Stimulated activated CD4-positive, alpha-beta T cell treated with anti-CD3 and anti-CD28 coated beads, Interleukin-12 subunit alpha, Interleukin-12 subunit beta, amount 100 ng/mL, for 24 hours (primary cell): ENCODE measurements at places on chromosomes 11 and 22.
A peak's percentile ranks its signal among the peaks of the same experiment; 100 is the strongest.

DNA sequence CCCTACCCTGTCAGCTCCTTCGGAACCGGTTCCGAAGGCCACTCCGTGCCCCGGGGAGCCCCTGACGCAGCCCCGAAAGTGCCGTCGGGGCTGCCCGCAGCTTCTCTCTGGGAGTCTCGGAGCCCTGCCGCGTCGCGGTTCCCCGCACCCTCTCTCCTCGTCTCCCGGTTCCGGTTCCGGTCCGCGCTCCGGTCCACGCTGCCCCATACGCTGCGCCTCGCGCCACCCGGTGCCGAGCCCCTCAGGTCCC, 618 bp downstream of the MTA2 start:
- no peak for DNase-seq

DNA sequence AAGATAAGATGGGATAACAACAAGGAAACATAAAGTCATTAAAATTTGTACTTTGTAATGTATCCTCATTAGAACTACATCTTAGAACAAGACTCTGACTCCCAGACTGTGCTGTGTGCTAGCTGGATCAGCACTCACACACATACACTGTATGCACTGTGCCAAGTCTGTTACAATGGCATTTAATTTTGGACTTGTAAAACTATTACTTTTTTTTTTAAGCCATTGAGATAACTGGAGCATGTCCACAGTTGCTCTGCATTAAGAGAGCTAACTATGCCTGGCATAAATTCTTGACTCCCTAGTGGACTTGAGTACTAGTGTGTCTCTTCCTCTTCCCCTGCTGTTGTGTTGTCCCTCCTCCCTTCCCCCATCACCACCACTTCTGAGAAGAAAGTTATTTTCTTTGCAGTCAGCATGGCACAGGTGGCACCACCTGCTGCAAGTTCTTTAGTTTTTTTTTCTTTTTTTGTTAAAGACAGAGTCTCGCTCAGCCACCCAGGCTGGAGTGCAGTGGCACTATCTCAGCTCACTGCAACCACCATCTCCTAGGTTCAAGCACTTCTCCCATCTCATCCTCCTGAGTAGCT, 268.6 kb downstream of the TMEM135 start:
- DNase-seq = no peak

- DNase-seq = no peak
Measured at GRCh38 chr11:111918390-111919256, at the start of gene C11orf52. TSS of gene C11orf52 (plus strand) at chr11:111918913. CDS start at chr11:111918973, 60 bp downstream.

DNA sequence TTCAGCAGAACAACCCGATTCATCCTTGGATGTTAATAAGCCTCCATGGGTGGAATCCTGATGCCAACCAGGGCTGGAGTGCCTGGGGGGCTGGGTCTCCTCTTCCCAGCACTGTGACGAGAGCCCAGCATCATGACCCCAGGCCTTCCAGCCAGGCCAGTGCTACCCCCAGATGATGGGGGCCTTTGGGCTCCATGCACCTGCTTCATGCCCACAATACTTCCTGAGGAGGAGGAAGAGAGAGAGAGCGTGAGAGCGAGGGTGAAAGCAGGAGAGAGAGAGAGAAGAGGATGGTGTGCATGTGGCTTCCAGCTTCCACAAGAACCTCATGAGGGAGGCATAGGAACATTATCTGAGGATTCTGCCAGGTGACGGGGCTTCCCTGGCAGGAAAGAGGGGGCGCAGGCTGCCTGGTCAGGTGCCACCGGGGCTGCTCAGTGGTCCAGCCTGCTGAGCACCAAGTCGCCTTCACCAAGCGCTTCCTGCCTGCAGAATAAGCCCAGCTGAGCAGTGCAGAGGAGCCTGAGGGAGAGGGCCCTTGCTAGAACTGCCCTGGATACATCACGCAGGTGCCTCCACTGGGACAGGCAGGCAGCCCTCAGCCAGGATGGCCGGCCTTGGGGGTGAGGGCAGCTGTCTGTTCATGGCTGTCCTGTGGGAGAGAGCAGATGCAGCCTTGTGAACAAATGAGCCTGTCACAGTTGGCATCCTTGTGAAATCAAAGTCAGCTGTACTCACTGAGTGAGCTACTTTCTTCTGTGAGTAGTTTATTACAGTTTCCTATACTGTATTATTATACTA, 243.3 kb upstream of the B3GAT1 start:
- no peak for DNase-seq

- no peak for DNase-seq
Measured at GRCh38 chr11:46435679-46436078, 44.1 kb upstream of the CHRM4 start.

DNA sequence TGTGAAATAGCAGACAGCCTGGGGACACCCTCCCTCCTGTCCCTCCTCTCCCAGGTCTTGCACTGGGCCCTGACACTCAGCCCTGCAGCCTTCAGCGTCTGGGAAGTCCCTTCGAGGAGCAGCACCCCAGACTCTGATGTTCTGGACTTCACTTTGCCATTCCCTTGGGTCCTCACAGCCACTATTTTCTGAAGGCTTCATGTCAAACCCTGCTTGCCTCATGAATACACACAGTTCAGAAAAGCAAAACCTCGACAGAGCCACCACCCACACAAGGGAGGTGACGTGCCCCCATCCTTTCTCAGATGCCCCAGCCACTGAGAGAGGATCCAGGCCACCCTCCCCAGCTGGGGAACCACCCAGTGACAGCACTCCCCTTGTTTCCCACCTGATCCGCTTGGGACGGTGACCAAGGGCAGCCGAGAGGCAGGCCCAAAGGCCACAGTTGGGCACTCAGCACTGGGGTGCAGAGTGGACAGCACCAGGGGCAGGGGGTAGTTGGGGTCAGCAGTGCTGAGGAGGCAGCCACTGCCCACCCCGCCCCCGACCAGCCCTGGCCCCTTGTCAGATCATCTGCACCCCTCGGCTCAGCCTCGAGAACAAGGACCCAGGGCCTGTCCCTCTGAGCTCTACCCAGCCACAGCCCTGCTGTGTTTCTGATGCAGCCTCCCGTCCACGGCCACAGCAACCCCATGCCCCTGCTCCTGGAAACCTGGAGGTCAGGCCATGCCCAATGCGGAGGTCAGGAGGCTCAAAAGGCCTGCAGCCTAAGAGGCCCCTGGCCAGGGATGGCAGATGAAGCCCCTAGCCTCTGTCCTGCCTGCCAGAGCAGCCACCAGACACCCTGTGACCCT, 3.1 kb upstream of the TNNT3 start:
- DNase-seq = no peak

DNA sequence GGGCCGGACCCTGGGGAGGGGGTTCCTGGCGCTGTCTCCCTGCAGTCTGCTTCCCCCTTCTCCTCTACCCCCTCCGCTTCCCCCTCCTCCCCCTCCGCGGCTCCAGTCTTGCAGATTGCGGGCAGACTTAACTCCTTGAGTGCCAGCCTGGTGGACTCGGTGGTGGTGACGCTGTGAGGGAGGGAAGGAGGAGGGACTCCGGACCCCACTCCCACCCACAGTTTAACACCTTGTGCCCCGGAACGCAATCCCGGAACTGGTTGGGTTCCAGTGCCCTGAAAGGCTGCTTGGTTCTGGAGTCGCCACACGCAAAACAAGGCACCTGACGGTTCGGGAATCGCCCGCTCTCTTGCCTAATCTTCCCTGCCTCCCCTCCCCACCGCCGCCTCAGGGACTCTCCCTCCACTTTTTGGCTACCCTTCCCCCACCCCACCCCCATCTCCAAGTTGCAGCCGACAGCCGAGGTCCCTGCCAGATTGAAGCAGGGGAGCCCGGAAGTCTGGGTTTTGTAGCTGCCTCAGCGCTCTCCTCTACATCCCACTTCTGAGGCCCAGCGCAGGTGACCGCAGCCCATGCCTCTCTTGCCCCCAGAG, 3.9 kb upstream of the BCL9L start:
- DNase-seq = no peak

DNA sequence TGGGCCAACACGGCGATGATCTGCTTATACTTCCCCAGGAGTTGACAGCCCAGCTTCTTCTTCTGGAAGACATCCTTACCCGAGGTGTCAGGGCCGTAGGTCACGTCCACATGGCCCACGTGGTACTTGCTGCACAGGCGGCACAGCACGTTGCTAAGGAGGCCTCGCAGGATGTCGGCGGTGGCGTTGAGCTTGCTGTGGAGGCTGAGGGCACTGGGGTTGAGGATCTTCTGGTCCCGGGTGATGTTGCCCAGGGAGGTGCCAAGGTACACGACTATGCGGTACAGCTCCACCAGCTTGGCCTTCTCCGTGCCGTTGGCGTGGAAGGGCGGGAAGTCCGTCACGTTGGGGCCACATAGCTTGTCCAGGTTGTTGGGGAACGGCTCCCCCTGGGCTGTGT, 2.9 kb downstream of the LIF start:
- DNase-seq = peak; percentile 47

- DNase-seq = no peak
Measured at GRCh38 chr11:88310246-88310645, 27.3 kb downstream of the CTSC start.

DNA sequence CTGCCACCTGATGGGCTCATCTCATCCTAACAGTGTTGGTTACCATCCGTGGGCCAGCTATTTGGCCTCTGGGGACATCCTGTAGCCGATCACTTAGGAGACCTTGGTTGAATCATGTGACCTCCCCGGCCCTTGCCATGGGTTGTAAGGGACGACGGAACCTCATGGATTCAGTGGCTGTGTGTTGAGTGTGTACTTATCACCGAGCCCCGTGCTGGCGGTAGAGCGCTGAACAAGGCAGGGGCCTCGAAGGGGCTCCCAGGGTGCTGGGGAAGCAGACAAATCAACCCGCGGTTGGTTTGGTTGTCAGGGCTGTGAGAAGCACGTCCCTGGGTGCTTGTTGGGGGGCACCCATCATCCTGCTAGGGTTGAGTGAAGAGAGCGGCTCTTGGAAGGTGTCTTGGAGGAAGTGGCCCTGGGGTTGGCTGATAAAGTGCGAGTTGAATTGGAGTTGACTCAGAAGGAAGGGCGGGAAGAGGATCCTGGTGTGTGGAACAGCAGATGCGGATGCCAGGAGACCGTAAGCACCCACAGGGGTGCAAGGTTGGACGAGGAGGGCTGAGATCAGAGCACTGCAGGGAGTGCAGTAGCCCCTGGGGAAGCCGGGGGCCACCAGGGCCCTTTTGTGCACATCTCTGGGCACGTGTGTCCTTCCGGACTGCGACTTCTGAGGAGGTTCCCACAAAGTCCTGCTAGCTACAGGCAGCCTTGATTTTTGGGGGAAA, 53.6 kb downstream of the MPPED1 start:
- no peak for DNase-seq

- no peak for DNase-seq
Measured at GRCh38 chr22:17891481-17892167, 117.4 kb upstream of the BID start.

DNA sequence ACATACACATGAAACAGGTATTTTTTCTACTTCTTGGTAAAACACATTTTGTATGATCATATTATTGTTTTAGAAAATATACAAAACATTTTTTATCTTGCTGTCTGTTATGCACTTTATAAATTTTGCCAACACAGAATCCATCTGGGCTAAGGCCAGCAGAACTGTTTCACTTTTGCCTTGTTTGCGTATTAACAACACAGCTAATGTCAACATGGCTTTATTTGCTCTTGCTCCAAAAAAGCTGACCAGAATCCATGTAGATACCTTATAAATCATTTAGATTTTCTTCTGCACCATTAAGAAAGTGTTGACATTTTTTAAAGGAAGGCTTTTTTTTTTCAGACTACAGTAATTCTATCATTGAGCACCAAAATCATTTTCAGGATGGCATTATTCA, 58.1 kb upstream of the PGR start:
- DNase-seq = no peak

DNA sequence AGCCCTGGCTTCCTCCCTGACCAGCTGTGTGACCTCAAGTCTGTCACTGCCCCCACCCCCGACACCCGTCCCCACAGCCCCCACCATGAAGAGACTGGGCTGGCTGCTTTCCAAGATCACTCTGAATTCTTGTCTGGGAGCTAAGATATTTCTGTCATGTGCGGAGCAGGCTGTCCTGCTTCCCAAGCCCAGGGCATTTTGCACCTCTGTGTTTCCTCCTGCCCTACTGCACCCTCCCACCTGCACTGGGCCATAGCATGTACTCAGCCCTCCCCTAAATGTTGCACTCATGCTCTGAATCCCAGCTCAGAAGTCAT, 30.3 kb upstream of the MYEOV start:
- no peak for DNase-seq

- DNase-seq = no peak
Measured at GRCh38 chr22:36901411-36902142, 11.9 kb upstream of the CSF2RB start.

- no peak for DNase-seq
Measured at GRCh38 chr11:44980533-44981427, 30.1 kb upstream of the TP53I11 start.

GRCh38 chr11:114233755-114234154, 62.4 kb upstream of the NNMT start:
- no peak for DNase-seq

DNA sequence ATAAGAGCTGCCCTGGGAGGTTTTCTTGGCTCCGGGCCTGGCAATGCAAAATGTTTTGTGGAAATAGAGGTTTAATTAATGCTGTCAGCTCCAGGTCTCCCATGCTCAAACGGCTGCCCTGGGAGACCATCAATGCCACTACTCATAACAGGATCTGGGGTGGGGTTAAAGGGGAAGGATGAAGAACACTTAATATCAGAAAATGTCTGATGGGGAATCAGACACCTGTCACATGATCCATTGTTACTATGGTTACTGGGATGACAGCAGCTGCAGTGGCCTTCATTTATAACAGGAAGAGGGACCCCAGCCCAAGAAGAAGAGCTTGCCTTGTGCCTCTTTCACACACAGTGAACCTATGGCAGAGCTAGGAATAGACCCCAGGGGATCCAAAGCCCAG, 2.2 kb upstream of the SYT13 start:
- DNase-seq = no peak

DNA sequence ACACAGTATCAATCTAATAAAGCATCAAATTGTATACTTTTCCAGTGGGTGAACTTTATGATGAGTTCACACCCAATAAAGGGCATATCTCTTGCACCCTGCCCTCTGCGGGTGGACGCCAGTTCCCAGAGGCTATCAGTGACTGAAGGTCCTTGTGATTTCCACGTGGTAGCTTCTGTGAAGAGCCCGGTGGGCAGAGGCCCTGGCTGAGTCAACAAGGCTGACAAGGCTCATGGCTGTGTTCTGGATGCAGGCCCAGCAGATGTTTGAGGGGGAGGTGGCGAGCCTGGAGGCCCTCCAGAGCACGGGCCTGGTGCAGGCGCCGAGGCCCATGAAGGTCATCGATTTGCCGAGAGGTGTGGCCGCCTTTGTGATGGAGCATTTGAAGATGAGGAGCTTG, 71.4 kb downstream of the PIWIL3 start:
- DNase-seq = no peak

GRCh38 chr11:120217941-120218694, 7.3 kb downstream of the OAF start:
- no peak for DNase-seq

DNA sequence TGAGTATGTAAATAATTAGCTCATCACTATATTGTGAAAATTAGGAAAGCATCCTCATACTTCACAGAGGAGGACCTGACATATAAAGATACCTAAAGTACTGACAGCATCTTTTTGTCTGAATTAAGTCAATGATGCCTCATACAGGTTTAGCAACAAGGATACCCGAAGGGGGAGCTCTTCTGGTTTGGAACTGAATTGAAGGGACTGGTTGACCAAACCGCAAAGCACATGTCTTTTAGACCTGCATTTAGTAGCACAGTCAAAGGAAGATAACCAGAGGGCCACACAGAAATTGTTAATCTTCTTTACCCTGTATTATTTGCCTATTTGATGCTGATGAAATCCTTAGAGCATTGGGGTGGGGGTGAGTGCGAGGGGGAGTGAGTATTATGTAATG, 12.9 kb upstream of the WT1 start:
- no peak for DNase-seq
